ENCODE measurements at places on chromosomes 2 and 18. TPM values are rescaled to one million over a fixed set of nuclear protein-coding genes. Genes with fewer than 3 reads are reported as not detected.
A peak's percentile ranks its signal among the peaks of the same experiment; 100 is the strongest.

The GALNT13 gene
- total RNA-seq = not detected

The TDRD15 gene
- 1.1 TPM for total RNA-seq

- H3K4me3 ChIP-seq = no peak overlapping the region
- H3K27me3 ChIP-seq = no peaks in the 10 kb centered on the region
- no peak overlapping the region for H3K27ac ChIP-seq
- H3K4me1 ChIP-seq = no peaks in the 10 kb centered on the region
- H3K36me3 ChIP-seq = no peaks in the 10 kb centered on the region
- no peak for DNase-seq
These were observed 311.8 kb upstream of the ST6GAL2 start for GRCh38 chr2:107197594-107198294.

The FOXI3 gene
- not detected for total RNA-seq

GRCh38 chr2:230267556-230267955 lies 42.0 kb downstream of the SP140 start:
- H3K27me3 ChIP-seq = no peaks in the 10 kb centered on the region
- H3K4me1 ChIP-seq = peaks cover 36% of the 10 kb centered on the region
- peaks cover 88% of the 10 kb centered on the region for H3K36me3 ChIP-seq
- peak overlapping the region; percentile 42 for H3K27ac ChIP-seq

All from B cell (primary cell).